ENCODE measurements at places on chromosomes 16 and 17.

DNA sequence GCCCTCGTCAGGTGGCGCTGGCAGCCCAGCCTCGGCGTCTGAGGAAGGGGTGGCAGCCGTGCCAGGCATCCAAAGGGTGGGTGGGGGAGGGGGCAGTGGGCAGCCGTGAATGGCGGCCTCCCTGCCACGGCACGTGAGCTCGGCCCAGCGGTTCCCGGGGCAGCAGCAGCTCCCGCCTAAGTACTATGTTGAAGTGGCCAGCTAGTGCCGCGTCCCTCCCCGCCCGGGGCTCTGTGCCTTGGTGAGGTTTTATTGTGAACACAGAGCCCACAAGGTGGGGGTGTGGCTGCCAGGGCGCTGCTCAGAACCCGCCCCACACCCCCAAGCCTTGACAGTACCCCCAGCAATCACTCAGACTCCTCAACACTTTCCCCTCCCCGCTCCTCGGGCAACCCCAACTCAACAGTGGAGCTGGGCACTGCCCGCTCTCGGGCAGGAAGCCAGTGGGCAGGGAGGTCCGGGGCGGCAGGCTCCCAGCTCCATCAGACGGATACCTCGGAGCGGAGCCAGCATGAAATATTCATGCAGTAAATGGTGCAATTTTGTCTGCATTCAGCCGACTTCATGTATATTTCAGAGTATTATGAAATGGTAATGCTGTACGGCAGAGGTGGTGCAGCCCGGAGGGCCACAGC lies 80.4 kb downstream of the ENGASE start:
- DNase-seq: no peak

GRCh38 chr16:2273931-2274330 lies 6.0 kb upstream of the RNPS1 start:
- DNase-seq: no peak

GRCh38 chr17:67679225-67679624 lies 38.5 kb upstream of the NOL11 start:
- no peak for DNase-seq

DNA sequence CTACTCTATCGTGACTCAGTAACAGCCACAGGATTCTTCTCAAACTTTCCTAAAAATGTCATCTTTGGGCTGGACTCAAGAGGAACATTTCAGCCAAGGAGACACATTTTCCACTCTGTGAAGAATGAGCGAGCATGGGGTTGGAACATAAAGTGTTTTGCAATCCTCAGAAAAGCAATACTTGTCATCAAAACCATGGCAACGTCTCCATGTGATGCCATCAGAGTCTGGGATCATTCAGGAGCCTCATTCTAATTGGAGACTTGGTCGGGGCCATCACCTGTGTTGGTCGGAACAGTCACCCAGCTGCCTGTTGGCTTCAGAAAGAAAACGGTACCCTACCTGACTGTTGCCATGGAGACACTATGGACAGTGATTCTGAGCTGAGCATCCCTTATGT lies 25.5 kb downstream of the MYOCD start:
- no peak for DNase-seq

- DNase-seq: no peak
These were observed 6.6 kb downstream of the NARF start for GRCh38 chr17:82465023-82465603.

DNA sequence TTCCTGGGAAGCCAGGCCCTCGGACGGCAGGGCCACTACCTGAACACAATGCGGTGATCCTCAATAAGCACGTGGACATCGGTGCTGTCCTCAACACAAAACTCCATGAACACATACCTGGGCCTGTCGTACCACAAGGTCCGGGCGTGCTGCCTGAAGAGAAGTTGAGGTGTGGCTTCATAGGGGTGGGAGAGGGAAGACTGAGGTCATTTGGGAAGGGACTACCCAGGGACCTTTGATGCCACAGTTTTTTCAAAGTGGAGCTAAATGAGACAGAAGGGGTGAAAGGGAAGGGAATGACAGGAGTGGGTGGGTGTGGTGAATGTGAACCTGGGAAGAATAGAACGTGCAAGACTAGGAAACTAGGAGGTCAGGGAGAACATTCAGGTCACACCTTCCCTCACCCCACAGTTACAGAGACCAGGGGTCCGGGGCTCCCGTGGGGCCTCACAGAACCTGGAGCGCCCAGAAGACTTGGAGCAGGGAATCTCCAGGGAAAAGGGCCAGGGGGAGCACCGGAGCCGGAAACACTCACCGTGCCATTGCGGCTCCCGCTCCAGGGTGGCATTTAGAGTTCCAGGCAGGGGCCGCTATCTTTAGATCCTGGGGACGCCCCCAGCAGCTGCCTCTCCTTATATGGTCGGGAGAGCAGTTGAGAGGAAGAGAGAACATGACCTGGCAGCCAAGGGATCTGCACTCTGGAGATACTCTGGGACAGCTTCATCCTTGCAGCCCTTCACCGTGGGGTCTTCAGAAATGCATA lies at the start of gene PTGES3L:
PTGES3L (minus strand) TSS at position 570 of the 763 bp plus-strand sequence; CDS start at position 543, 27 bp downstream.
- no peak for DNase-seq

DNA sequence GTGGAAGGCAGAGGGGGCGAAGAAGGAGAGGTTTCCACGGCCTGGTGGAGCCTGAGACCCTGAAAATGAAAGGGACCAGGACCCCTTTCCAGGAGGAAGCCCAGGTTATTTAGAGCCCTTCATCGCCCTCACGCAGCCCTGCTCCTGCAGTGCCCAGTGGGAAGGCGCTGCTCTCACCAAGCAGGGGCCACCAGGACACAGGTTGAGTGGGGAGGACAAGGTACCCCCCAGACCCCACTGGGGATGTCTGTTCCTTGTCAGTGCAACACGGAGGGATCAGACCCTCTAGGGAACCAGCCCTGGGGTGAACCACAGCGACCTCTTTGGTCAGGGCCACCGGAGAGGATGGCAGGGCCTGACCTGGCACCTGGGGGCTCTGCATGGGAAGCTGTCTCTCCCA lies 163.9 kb downstream of the C16orf95 start:
- DNase-seq: no peak

Data from LNCaP clone FGC (cell line).